ENCODE measurements at places on chromosomes 4 and X.

DNA sequence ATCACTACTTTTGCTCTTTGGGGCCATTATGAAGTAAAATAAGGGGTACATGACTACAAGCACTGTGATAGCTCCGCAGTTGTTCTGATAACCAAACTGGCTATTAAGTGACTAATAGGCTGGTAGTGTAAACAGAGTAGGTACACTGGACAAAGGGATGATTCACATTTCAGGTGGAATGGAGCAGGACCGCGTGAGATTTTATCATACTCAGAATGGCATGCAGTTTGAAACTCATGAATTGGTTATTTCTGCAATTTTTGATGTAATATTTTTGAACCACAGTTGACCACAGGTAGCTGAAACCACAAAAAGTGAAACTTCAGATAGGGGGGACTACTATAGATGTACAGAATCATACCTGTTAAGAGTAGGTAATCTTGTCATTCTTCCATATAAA, 55.8 kb downstream of the PAK3 start:
- DNase-seq, result no peak

DNA sequence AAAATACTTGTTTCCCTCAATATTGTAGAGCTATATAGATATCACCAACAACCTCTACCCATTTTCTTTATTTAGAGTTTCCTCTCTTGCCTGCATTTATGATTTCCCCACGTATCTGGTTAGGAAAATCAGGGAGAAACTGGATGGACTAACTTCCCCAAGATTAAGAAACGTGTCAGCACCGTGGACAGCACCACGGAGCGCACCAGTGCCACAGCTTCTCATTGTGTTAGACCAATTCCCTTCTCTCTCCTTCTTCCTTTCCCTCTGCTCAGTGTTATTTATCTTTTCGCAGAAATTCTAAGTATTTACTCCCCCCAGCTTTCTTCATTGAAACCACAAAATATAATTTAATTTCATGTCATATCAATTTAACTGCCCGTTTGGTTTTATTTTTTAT, 568.6 kb upstream of the BOD1L1 start:
- no peak for DNase-seq

DNA sequence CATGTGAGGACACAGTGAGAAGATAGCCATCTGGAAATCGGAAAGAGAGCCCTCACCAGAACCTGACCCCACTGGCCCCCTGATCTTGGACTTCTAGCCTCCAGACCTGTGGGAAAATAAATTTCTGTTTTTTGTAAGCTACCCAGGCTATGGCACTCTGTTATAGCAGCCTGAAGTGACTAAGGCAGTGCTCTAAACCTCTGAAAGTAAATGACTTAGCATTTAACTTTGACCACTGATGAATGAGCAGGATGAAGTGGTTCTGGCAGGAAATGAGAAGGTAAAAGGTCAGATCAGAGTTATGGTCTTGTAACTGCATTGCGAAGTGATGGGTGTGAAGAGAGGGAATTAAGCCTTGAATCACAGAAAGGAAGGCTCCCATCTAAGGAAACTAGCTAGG, 17.0 kb downstream of the GPAT3 start:
- DNase-seq, result no peak

DNA sequence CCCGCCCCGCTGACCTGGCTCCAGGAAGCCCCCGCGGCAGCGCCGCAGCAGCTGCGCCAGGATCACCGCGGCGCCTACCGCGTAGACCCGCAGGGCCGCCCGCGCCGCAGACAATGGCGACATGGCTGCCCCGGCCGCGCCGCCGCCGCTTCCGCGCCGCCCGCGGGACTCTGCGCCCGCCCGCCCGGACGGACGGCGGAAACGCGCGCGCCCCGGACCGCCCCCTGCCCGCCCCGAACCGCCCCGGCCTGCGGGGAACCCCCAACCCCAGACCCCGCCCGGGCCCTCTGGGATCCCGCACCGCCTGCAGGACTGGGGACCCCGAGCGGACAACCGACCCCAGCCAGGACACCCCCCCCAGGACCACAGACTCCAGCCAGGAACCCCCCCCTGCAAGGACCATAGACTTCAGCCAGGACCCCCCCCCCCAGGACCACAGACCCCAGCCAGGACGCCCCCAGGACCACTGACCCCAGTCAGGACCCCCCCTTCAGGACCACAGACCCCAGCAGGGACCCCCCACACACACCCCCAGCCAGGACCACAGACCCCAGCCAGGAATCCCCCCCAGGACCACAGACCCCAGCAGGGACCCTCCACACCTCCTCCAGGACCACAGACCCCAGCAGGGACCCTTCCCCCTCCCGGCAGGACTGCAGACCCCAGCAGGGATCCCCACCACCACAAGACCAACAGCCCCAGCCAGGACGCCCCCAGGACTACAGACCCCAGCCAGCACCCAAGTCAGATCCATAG, at the start of the genes DHRSX and ZBED1:
TSS of gene DHRSX (minus strand) at position 174 of the 756 bp plus-strand sequence. CDS start at position 123, 51 bp downstream.
TSS of gene ZBED1 (minus strand) at position 174 of the 756 bp plus-strand sequence. CDS start 10,257 bp downstream, outside the sequence.
- peak; percentile 32 for DNase-seq

GRCh38 chr4:23878912-23879732, 10.7 kb downstream of the PPARGC1A start:
- no peak for DNase-seq

DNA sequence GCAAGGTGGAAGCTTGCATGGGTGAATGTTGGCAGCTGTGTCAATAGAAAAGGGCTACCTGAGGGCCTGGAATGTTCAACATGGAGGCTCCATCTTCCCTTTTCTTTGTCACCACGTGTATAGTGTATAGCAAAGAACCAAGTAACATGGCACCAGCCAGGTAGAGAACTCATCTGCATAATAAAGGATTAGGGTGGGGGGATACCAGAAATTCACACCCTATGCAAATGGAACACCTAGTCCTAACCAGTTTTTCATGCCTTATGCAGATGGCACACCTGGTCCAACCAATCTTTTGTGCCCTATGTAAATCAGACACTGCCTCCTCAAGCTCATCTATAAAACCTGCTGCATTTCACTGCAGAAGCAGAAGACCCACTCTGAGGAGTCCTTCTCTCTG, 169.6 kb upstream of the GLRA2 start:
- no peak for DNase-seq

DNA sequence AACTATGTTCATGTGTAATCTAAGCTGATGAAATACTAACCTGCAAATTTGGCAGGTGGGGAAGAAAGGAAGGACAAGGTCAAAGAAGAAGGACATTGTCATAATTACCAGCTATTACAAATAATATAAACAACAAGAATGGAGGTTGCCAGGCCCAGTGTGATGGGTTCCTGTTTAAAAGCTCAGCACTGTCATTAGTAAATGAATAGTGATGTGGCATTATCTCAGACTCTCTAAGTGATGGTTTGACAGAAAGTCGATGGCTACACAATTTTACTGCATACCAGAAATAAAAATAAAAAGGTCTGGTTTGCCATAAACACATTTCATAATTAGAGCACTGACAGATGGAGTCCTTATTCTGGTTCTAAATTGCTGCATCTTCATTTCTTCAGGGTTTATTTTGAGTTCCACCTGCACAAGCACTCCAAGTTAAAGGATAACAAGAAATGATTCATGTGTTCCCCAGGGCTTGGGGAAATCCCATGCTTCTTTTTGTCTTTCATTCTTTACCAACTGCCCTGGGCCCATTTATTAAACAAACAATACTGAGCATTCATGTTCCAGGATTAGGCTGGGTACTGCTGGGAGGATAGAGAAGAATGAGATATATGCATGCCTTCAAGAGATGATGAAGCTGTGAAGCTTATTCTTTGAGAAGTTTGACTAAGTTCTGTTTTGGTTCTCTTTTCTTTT, 367.8 kb upstream of the RASGEF1B start:
- DNase-seq, result no peak

DNA sequence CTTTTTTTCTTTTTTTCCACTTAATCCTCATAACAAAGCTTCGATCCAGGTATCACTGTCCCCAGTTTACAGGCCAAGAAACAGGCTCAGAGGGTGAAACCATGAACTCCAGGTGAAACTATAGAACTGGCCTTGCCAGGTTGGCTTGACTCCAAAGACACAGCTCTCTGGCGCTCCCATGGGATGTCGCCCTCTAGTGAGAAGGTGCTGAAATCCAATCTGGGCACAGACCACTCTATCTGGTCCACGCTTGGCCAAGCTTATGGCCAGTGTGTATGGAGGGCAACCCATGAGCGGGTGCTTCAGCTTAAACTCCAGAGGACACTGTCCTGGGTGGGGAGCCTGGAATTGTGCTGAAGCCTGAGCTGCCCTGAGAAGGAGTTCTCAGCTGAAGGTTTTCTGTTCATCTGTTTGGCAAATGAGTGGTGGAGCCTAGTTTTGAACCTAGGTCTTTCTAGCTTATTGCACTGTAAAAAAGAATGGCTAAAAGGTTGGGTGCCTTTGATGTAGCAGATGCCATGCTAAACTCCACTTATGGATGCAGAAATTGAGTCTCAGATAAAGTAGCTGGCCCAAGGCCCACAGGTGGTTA, 70.5 kb downstream of the SEL1L3 start:
- DNase-seq, result no peak

GRCh38 chr4:159767406-159767805, 664.5 kb downstream of the RAPGEF2 start:
- no peak for DNase-seq

DNA sequence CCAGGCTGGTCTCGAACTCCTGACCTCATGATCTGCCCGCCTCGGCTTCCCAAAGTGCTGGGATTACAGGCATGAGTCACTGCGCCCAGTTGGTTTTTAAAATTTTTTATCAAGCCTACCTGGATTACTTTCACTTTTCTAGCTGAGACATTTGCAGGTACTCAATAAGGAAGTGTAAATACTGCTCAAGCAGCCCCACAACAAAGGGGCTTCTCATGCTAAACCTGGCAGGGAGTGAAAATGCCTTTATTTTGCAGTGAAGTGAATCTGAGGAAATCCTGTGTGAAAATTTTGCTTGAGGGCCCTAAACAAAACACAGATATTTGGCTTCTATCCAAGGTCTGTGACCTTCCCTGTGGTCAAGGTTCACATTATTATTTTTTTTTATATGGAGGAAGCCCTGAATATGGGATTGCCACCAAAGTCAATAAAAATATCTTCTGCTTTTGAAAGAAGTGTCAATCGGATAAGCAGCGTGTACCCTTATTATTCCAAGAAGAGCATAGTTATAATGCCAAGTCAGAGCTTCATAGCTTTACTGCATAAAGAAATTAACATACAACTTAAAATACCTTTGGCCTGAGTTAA, 481.0 kb downstream of the SH2D1A start:
- DNase-seq, result no peak

- DNase-seq, result no peak
Measured at GRCh38 chrX:115639334-115639880, 78.4 kb downstream of the PLS3 start.

GRCh38 chrX:17459008-17459611, 84.1 kb downstream of the NHS start:
- DNase-seq, result no peak

GRCh38 chrX:139290310-139290709, 240.2 kb upstream of the F9 start:
- DNase-seq, result no peak

DNA sequence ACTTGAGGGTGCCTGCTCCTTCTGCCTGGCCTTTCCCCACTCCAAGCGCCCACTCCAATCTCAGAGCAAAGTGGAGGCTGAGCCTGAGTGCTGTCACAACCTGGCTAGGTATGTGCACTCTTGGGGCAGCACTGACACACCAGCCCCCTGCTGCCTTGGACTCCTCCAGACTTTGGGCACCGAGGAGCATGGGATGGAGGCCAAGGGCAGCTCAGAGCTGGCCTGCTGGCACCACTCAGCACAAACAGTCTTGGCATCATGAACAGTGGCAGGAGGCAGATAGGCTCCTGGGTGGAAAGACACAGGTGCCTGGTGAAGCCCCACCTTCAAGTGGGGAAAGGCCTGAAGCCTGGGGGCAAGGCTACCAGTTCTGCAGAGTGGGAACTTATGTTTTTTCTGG, 91.8 kb downstream of the KCNIP4 start:
- DNase-seq, result no peak

GRCh38 chr4:24862073-24862751, 50.6 kb downstream of the CCDC149 start:
- DNase-seq, result no peak

- no peak for DNase-seq
Measured at GRCh38 chrX:139974471-139974870, 9.2 kb upstream of the CXorf66 start.

- no peak for DNase-seq
Measured at GRCh38 chrX:100418556-100418955, 8.5 kb upstream of the PCDH19 start.

- no peak for DNase-seq
Measured at GRCh38 chrX:138648568-138648967, 62.9 kb downstream of the FGF13 start.

DNA sequence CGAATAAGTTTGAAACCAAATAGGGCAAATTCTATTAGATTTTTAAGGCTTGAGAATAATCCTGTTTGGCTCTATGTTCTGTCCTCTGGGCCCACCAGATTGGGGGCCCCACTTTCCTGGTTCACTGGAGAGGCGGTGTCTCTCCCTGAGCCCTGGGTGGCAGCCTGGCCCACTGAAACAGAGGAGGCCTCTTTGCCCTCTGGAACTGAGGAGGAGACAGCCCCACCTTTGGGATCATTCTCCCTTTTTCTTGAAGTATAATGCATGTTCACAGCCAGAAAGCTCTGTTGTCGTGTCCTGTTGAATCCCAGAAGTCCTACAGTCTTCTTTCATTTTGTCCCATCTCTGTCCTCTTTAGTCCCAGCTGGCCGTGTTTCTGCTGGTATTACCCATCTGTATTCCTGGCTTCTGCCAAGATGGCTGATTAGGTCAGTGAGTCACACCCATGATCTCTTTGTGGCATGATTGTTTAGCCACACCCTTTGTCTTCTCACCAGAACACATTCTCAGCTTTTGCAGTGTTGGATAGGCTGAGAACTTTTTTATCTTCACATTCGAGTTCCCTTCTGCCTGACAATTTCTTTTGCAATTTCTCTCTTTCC, 8.1 kb upstream of the TBC1D25 start:
- no peak for DNase-seq

GRCh38 chr4:185693548-185694215, 118.3 kb downstream of the SORBS2 start:
- no peak for DNase-seq

- no peak for DNase-seq
Measured at GRCh38 chr4:141391771-141392170, 171.1 kb downstream of the ZNF330 start.

- DNase-seq, result no peak
Measured at GRCh38 chrX:39726771-39727170, 371.0 kb downstream of the BCOR start.

GRCh38 chrX:20221902-20222301, 44.8 kb downstream of the RPS6KA3 start:
- no peak for DNase-seq

DNA sequence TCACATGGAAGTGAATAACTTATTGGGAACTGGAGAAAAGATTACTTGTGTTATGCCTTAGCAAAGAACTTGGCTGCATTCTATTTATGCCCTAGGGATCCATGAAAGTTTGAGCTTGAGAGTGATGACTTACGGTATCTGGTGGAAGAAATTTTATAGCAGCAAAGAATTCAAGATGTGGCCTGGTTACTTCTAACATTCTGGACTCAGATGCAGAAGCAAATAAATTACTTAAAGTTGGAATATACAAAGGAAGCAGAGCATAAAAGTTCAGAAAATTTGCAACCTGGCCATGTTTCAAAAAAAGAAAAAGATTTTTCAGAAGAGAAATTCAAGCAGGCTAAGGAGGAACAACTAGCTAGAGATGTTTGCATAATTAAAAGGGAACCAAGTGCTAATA, 252.3 kb upstream of the WDFY3 start:
- DNase-seq, result no peak

- peak; percentile 70 for DNase-seq
Measured at GRCh38 chr4:2281575-2282343, 19.9 kb upstream of the MXD4 start.

Data from activated CD4-positive, alpha-beta T cell treated with anti-CD3 and anti-CD28 coated beads for 4 hours (primary cell).